ENCODE measurements at places on chromosomes 7 and 10. TPM values are rescaled to one million over a fixed set of nuclear protein-coding genes. Genes with fewer than 3 reads are reported as not detected.

The PRPF18 gene
- 34.5 TPM for total RNA-seq

The MRLN gene
- 67.7 TPM for total RNA-seq

The DNAJC9 gene
- total RNA-seq, result 9.2 TPM

The EGFR gene
- total RNA-seq, result 34.8 TPM

The METTL2B gene
- 20.1 TPM for total RNA-seq

The STX1A gene
- total RNA-seq, result 8.1 TPM

The HPSE2 gene
- total RNA-seq, result not detected

The GGCT gene
- total RNA-seq, result 14.3 TPM

The ASB13 gene
- 20.0 TPM for total RNA-seq

The HYAL4 gene
- total RNA-seq, result 8.2 TPM

The SORBS1 gene
- 147 TPM for total RNA-seq

The GBX1 gene
- total RNA-seq, result not detected

The ANTXRL gene
- not detected for total RNA-seq

The MSS51 gene
- total RNA-seq, result 1.4 TPM

The BTRC gene
- 17.3 TPM for total RNA-seq

The FANK1 gene
- 0.24 TPM for total RNA-seq

The PON1 gene
- not detected for total RNA-seq

The NRCAM gene
- 0.31 TPM for total RNA-seq

The PRLHR gene
- not detected for total RNA-seq

The CLDN4 gene
- total RNA-seq, result 0.61 TPM

The ASB10 gene
- 24.8 TPM for total RNA-seq

The PRR15 gene
- not detected for total RNA-seq

The SPDYE16 gene
- total RNA-seq, result not detected

The SPAM1 gene
- total RNA-seq, result not detected

The IFIT2 gene
- total RNA-seq, result 0.41 TPM

The CALHM3 gene
- total RNA-seq, result not detected
